ENCODE measurements at places on chromosomes 7 and 10.

DNA sequence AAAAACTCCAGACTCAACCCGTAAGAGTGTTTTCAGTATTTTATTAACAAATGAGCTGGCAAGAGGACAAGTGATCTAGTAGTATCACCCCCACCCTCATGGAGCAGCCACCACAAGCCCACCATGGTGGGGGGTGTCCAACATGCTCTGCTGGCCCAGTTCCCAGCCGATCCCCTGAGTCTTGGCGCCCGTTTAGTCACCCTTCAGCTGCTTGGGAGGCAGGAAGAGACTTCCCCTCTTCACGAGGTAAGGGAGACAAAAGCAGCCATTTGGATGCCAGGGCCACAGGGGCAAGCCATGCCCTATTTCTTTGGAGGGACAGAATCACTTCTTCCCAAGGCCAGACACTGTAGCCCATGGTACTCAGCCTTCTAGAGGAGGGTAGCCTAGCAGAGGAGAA lies 54.1 kb downstream of the NOD1 start:
- no peak for DNase-seq

DNA sequence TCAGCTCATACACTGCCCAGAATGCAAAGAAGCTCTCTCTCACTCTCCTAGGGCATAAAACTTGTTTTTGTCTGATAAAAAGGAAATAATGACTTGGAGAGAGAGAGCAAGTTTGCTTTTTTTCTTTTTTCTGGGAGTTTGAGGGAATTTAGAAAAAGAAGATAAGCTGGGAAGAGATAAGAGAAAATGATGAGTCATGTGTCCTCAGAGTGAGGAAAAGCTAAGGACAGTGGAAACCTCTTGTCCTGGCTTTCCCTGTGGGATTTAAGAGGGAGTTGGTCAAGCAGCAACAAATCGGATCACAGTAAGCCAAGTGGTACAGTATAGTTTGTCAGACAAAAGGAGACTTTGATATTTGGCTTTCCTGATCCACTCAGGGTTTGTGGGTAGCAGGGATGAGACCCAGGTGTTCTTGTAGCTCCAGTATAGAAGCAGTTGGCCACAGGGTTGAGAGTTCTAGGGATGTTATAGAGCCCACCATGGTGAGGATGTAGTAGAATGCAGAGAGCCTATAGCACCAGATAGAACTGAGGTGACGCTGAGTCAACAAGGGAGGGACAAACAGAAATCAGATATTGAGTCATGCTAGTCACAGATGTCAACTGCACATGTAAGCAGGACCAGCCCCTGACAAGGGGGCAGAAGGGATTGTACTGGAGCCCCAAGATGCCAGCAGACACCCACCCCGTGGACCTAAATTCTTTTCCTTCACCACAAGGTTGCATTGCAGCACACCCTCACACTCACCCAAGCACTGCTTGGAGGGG lies 219.3 kb upstream of the TAC1 start:
- no peak for DNase-seq

DNA sequence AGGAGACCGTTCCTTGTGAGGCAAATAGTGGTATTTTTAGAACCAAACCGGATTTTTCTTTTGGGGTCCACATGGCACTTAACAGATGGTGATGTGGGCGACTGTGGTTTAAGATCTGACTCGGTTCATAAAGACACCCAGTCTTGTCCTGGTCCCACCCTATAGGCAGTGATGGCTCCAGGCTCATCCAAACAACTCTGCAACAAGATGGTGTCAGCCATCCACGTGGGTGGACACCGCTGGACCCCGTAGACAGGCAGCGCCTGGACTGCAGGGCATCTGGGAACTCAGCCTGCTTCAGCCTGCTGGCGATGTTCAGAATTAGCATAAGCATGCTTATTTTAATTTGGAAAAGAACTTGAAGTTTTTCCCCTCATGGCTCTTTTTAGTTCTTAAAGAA lies 258.4 kb upstream of the FZD1 start:
- DNase-seq = no peak

DNA sequence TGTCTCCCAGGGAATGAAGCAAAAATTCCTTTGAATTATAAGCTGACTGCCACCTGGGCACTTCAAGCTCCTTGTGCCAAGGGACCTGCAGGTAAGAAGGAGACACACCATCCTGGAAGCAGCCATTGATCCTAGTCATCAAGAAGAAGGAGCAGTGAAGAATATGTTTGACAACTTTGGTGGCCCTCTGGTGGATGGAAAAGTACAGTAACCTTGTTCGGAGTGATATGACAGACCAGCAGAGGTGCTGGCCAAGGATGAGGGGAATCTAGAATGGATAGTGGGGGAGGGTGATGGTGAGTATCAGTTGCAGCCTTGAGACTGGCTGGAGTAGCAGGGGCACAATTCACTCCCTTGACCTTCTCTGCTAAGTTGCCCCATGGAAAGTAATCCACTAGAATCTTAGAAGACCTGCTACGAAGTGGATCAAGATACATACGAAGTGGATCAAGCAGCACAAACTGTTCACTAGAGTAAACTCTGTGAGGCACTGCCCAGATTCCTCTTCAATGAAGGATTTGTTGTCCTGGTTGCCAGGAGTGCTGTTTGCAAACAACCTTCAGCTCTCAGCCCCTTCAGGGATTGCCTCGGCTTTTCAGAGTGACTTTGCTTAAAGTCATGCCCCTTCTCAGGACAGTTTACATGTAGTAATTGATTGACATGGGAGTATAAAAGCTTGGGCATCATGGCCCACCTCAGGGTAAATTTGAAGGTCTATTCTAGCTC lies 44.8 kb upstream of the ORC5 start:
- no peak for DNase-seq

GRCh38 chr7:149245744-149246143 lies 6.3 kb downstream of the ZNF212 start:
- DNase-seq = no peak

GRCh38 chr10:93468461-93469213 lies 13.5 kb downstream of the MYOF start:
- no peak for DNase-seq

DNA sequence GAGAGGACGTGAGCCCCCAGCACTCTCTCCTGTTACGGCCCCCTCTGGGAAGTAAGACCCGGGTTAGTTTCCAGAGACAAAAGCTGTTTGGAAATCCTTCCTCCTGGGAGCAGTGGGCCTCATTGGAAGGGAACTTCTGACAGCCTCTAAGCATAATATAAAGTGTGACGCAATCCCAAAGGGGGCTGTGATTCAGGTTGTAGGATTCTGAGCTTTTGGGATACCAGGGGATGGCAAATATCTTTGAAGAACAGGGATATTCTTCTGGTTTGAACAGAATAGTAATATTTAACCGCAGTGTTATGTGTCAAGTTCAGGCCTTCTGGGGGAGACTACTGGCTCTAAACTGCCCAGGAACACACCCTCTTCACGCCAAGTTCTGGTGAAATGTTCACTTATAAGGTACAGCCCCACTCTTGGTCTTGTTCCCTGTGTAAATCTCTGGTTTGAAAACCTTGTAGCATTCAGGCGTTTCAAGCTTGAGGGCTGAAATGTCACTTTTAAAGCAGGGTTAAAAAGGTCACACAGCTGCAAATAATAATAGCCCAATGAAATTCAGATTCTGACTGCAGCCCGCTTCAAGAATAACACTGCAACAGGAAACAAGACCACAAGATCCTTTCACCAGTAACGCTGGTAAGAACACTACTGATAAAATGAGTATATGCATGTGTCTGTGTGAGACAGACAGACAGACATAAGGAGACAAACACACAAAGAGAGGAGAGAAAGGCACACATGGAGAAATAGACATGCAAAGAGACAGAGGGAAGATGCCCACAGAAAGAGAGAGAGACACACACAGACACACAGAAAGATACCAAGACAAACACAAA lies 69.0 kb downstream of the CREB5 start:
- no peak for DNase-seq

DNA sequence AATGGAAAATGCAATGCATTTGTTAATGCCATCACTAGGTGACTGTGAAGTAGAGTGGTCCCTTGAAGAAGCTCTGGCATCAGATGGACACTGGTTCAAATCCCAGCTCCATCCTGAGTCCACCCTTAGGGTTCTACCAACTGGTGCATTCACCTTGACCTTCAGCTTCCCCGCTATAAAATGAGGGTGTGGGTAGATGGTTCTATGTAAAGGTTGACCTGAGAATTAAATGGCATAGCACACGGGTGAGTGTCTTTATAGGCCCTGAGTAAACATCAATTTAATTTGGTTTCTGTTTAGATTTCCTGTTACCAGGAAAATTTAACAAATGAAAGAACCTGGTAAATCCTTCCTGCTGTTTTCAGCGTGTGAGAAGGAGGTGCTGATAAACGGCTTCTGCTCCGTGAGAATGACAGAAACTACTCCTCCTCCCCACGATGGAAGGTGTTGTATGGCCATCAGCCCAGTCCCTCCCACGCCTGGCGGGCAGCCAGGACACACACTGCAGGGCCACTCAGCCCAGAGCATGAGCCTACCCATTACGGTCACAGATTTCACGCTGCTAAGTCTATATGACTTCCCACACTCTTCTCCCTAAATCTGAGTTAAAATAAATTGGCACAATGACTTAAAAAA lies 210.1 kb downstream of the TNS3 start:
- no peak for DNase-seq

DNA sequence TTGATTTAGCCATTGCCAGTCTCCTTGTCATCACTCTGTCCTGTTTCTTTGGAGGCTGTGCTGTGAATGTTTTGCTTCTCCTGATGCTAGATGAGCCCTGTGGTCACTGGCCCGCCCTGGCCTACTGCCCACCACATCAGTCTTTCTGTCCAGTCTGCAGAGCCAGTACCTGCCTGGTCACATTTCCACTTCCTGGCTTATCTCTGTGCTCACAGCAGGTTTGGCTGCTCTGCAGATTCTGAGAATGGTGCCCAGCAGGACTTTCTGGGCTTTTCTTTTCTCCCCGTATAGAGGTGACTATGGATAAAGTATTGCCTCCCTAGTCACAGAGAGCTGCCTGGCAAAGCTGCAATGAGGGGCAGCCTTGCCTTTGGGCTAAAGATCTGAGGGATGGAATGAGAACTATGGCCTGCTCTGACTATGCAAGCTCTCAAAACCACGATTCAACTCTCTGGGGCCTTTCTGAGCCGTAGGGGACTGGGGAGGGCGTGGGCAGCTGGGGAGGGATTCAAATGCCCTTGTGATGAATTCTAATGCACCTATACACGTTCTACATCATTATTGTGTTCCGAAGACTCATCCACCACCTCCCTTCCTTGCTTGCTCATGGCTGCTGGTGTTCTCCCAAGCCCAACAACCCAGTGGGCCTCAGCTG lies 410.4 kb upstream of the NPVF start:
- no peak for DNase-seq

DNA sequence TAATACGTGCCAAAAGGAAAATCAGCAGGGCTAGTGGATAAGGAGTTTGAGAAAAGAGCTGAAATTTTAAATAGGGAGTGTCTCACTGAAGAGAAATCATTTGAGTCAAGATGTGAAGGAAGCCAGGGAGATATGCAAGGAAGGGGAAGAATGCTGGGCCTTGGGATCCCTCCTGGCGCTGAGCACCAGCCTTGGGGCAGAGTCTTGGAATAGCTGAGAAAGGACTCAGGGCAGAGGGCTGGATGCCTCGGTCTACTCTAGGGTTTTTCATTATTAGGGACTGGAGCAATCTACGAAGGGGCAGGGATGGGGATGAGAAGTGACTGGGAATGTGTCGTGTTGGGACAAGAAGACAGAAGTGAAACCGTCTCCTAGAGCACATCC lies 484 bp downstream of the ZWINT start:
- DNase-seq = no peak

DNA sequence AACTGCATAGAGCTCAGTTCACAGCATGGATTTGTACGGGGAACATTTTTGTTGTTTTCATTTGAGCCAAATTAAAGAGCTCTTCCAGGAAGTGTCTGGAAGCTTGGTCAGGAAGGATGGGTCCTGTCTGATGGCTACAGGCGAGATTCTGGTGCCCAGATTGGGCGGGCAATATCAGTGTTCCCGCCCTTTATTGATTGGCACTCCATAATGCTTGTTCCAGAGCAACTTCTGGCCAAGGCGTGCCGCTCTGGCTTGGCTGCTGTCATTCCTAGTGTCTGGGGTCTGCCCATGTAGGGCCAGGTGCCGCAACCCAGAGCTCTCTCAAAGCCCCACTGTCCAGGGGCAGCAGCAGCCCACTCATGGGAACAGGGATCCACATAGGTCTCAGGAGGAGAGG lies 45.9 kb downstream of the RAMP3 start:
- no peak for DNase-seq

DNA sequence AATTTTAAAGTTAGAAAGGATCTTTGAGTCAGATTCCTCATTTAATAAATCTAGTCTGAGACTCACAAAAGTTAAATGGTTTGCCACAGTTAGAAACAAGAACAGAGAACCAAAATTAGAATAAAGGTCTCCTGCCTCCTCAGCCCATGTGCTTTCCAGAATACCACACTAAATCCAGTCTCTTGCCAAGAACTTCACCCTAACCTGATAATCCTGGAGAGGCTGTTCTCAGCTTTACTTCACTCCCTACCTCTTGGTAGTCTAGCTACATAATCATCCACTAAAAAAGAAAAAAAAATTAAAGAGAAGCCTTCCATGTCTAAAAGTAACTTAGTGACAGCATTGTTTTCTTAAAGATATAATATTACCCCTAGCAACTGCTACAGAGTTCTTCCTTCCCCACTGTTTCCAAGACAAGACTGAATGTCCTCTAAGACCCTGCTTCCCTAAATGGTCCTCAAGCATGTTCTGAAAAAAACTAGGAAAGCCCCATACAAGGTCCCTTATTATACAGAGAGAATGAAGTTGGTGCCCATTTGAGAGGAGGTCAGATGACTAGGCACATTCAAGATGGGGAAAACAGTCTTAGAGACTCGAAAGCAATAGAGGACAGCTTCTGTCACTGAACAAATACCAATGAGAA lies 56.8 kb downstream of the ZNF438 start:
- no peak for DNase-seq

All from stimulated activated CD8-positive, alpha-beta memory T cell treated with anti-CD3 and anti-CD28 coated beads, Interleukin-15, amount 100 ng/mL, for 1 hour (primary cell).